ENCODE measurements at places on chromosomes 7 and 10.

- no peak for DNase-seq
Observed at GRCh38 chr10:91215384-91215783, 5.1 kb upstream of the PCGF5 start.

DNA sequence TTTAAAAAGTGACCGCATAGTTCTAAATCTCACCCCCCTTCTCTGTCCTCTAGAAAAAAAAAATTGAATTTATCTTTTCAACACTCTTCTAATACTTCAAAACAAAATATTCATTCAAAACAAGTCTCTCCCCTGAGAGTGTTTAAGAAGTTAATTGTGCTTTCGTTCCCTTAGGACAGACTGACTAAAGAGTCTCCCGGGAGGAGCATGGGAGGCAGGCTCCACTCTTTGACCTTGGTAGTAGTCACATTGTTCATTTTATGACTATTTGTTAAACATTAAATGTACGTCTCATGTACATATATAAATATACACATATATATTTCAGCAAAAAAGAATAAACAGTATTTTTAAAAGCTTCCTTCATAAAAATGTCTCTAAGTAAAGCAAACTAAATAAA is 35.3 kb upstream of the SPOCK2 start:
- DNase-seq, result no peak

DNA sequence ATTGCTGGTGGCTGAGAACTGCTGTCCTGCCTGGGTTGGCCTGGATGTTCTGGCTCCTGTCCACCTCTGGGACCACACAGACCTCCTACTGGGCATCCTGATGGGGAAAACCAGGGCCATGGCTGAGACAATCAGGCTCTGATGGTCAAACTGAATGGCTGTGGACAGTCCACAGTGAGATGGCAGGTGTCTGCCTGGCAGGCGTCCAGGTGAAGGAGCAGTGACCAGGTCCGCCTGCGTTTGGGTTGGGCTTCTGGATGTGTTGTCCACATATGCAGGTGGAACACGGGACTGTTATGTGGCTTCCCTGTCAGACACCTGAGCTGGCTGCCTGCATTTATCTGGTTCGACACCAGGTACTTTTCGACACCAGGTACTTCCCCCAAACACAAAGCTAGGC is 241.7 kb downstream of the BUB3 start:
- DNase-seq, result no peak

- no peak for DNase-seq
Observed at GRCh38 chr10:73552819-73553715, 38.1 kb downstream of the USP54 start.

GRCh38 chr7:93902777-93903423 is 3.5 kb upstream of the GNGT1 start:
- peak; percentile 51 for DNase-seq

DNA sequence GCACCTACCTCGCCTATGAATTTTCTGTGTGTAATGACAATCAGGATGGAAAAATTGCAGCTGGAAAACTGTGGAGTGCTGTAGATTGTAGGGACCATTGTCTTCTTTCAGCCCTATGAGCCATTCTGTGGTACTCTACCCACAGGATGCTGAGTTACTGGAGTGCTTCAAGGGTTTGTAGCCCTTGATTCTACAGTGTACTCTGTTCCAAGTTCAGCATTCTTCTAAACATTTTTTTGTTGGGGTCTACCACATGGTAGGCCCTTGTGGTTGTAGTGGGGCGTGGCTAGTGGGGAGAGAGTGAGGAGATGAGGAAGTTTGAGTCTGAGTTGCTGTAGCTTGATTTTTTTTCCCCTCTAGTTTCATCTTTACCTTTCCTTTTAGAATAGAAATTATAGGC is 33.5 kb downstream of the REEP3 start:
- DNase-seq, result peak; percentile 85

DNA sequence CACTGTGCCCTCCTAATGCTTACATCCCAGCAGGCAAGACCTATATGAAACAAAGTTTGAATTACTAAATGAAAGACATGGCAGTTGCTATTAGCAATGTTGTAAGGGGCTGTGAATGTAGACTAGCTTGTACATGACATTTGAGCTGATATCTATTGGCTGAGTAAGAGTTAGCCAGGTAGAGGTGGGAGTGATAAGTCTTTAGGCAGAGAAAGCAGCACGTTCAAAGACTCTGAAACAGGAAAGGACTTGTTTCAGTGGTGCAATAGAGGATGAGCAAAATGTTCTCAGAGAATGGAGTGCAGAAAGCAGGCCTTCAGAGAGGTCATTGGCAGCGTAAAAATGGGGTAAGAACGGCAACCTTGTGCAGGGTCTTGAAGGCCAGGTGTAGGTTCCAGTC is 687.6 kb downstream of the AUTS2 start:
- DNase-seq, result no peak

DNA sequence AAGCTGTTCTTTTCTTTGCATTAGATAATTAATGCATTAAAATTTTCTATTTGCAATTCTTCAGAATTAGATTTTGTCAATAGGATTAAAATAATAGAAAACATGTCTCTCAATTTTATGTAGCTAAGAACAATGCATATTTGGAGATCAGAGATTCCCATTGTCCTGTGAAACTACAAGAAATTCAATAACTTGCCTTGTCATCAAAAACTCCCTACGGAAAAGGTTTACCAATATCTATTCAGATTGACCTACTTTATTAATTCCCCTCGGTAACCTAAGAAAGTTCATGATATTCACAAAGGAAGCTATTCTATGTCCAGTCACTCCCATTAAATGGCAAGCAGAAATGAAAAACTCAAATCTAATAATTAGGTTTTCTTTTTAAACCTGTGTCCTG is 172.6 kb downstream of the SEMA3A start:
- DNase-seq, result no peak

- DNase-seq, result peak; percentile 22
Observed at GRCh38 chr7:69864274-69864673, 266.0 kb downstream of the AUTS2 start.

DNA sequence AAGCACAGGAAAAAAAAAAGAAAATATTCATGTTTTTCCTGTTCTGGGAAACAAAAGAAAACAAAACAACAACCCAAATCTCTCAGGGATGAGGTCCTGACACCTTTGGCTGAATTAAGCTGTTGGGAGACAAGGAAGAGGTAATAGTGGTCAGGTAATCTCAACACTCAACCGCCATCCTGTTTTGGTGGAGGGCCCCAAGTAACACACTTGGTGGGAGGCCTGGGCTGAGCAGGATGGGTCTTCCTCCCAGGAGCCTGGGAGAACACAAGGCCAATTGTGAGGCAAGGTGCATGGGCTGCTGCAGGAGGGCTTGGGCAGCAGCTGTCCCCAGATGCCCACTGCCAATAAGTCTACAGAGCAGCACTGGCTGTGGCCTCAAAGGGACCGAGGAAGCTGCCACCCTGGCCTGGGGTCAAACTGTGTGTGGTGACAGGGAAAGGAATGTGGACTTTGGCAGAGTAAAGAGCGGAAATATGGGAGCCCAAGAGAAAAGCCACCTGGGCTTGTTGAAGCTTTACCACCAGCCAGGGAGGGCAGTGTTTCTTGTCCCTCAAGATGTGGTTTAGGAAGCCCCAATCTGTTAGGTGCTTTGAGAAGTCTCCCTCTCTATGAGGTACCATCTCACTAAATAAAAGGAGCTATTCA is 93.5 kb upstream of the SLC25A13 start:
- no peak for DNase-seq

- DNase-seq, result no peak
Observed at GRCh38 chr7:10703981-10704380, 269.7 kb upstream of the PHF14 start.

- no peak for DNase-seq
Observed at GRCh38 chr10:131667047-131667446, 233.8 kb upstream of the PPP2R2D start.

- no peak for DNase-seq
Observed at GRCh38 chr7:150799741-150800580, at the start of gene TMEM176B. TSS of gene TMEM176B (minus strand) at chr7:150800364. CDS start at chr7:150796569, 3,795 bp downstream.

GRCh38 chr7:47328392-47329319 is 253.3 kb downstream of the TNS3 start:
- no peak for DNase-seq

DNA sequence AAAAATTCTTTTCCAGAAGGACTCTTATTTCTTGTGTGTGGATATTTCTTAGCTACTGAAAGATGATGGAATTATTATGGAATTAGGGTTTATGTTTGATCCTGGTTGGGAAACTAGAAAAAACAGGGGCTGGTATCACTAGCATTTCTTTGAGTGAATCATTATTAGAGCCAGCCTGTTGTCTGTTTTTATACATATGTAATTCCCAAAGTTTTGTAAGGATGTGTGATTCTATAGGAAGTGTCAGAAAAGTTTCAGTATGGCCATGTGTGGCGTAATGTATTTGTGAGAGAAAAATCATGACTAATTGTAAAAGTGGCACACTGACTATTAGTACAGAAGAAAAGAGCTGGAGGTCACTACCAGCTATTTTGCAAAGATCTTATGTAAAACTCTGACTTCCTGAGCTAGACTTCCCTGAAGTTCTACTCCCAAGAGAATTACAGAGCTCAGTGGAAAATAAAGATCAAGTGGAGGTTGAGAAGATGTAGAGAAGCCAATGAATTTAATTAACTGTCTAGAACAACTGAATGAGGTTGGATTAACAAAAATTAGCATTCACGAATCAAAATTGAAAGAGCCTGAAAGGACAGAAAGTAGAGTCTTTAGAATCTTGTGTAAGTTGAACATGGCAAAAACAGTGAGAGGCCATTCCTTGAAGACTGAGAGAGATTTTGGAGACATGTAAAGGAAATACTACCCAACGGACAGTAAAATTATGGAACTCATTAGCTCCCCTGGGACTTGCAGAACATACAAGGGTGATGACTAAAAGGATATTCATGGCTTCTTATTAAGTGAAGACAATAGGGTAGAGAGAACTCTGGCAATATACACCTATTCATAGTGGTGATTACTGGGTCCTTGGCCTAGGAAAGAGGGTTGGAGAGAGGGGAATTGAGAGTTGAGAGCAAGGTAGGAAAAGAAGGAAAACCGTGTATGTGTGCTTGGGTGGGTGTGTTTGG is 12.5 kb downstream of the ZNF365 start:
- peak; percentile 90 for DNase-seq

GRCh38 chr10:103451831-103452505 is at the start of gene CALHM2:
TSS of gene CALHM2 (minus strand) at chr10:103452370. CDS start at chr10:103449941, 2,429 bp downstream.
- peak; percentile 84 for DNase-seq

DNA sequence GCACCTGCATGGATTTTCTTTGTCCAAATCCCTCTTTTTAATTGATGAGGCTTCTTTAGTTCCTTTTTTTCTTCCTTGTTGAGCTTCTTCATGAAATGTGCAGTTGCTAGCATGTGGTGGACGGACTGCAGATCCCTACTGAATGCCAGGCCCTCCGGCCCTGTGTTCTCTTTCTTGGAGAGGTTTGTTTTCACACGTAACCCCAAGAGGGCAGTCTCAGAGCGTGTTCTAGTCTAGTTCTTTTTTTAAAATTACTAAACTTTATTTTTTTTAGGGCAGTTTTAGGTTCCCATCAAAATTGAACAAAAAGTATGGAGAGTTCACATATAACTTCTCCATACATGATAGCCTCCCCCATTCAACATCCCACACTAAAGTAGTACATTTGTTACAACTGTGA is 190.0 kb downstream of the CFTR start:
- peak; percentile 23 for DNase-seq

DNA sequence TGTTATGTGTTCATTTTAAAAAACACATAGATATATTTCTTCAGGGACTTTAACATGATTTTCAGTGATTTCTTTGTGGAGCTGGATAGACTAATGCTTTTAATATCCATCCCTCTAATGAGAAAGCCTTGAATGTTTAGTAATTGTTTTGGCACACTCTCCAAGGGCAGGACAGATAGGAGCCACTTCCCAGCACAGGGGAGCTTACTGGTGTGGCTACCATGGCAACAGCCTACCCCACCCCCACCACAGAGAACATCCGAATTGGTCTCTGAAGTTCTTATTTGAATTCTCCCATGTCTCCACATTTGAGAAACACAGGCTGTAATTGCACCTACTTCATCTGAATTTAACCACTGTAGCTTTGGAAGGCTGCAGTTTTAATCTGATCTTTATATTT is 87.7 kb downstream of the PRKG1 start:
- DNase-seq, result no peak

- DNase-seq, result no peak
Observed at GRCh38 chr7:4018601-4019316, 663.3 kb upstream of the FOXK1 start.

GRCh38 chr10:58887474-58887873 is 289.0 kb upstream of the PHYHIPL start:
- peak; percentile 4 for DNase-seq

- DNase-seq, result no peak
Observed at GRCh38 chr10:127952575-127952869, 45.6 kb downstream of the PTPRE start.

- no peak for DNase-seq
Observed at GRCh38 chr7:91299952-91300775, 35.9 kb downstream of the FZD1 start.

- DNase-seq, result no peak
Observed at GRCh38 chr10:69497231-69497561, 45.9 kb downstream of the TSPAN15 start.

DNA sequence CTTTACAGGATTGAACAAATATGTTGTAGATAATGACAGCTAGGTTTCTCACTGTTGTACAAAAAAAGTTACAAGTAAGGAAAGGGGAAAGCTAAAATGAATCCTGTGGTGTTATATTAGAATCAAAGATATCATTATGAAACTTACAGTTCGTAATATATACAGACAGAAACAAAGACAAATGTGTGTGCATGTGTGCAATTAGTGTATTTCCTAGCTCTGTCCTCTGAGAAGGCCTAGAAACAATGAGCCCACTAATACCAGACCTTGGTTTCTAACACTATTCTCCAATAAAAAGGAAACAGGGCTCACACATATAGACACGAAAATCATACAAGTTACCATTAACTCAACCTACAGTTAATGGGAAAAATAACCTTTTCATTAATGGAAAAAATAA is 8.0 kb downstream of the KDM7A start:
- DNase-seq, result no peak

- no peak for DNase-seq
Observed at GRCh38 chr10:132675031-132675740, 110.8 kb downstream of the NKX6-2 start.

- DNase-seq, result no peak
Observed at GRCh38 chr7:92485267-92485892, 7.6 kb upstream of the ERVW-1 start.

- no peak for DNase-seq
Observed at GRCh38 chr7:100017300-100017699, 1.9 kb downstream of the ZKSCAN1 start.

GRCh38 chr7:50306494-50307367 is 2.2 kb downstream of the IKZF1 start:
- DNase-seq, result no peak

DNA sequence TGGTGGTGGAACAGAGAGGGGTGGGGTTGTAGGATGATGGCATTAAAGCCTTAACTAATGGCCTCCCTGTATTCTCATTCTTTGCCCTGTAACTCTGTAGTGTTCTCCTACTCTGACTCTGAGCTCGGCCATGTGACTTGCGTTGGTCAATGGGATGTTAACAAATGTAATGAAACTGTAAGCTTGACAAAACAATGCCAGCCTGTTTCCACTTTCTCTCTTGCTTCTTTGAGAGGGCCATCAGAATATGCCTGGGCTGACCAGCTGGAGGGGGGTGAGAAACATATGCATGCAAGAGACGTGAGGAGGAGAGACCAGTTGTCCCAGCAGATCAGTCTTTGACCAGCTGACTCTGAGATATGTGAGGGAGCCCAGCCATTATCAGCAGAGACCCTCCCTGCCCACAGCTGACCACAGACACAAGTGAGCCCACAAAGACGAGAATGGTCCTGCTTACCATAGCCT is 100.6 kb downstream of the ICA1 start:
- DNase-seq, result no peak

GRCh38 chr7:11120068-11120664 is 146.5 kb downstream of the PHF14 start:
- no peak for DNase-seq
